ENCODE measurements at places on chromosomes 5 and 9.

- no peak for DNase-seq
Observed at GRCh38 chr5:174489215-174489614, 235.2 kb upstream of the MSX2 start.

DNA sequence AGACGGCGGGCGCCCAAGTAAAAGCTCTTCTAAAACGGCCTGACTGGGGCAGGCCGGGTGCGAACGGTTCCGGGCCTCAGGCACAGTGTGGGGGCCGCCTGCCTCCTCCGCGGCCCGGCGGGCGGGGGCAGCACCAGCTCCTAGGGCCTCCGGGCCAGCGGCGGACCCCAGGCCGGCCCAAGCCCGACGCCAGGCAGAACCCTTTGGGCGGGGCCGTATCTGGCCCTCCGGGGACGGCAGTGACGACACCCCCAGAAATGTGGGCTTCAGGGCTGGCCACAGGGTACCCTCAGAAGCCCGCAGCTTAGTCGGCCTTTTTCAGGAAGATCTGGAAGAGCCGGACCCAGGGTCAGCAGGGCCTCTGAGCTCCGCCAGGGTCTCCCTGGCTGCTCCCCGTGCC, 4.0 kb downstream of the LTC4S start:
- DNase-seq = no peak

DNA sequence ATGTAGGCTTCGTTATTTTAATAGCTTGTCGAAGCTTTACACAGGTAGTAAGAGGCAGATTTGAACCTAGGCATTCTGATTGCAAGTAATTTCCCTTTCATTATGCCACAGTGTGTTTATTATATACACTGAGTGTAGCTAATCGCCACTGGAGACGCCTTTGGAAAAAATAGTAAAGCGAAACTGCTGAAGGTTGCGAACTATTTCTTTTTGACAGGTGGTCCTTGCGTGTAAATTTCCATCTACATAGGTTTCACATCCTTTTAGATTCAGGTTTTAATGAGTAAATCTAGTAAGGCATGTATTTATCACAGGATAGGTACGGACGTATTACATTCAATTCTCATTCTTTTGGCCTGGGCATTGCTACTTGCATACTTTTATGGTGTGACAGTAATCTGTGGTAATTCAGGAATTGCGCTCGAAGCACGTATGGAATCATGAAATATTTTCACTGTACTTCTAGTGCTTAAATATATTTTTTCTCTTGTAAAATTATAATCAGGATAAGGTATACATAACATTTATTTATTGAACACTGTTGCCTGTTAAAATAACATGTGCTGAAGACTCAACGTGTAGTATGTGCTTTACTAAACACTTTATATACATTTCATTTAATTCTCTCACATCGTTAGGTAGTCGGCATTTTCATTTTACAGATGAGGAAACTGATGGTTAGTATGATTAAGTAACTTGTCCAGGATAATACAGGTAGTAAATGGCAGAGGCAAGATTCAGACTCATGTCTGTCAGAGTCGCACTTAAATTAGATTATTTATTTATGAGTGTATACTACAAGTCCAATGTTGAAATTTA, 1.8 kb downstream of the MARCHF6 start:
- peak; percentile 45 for DNase-seq

DNA sequence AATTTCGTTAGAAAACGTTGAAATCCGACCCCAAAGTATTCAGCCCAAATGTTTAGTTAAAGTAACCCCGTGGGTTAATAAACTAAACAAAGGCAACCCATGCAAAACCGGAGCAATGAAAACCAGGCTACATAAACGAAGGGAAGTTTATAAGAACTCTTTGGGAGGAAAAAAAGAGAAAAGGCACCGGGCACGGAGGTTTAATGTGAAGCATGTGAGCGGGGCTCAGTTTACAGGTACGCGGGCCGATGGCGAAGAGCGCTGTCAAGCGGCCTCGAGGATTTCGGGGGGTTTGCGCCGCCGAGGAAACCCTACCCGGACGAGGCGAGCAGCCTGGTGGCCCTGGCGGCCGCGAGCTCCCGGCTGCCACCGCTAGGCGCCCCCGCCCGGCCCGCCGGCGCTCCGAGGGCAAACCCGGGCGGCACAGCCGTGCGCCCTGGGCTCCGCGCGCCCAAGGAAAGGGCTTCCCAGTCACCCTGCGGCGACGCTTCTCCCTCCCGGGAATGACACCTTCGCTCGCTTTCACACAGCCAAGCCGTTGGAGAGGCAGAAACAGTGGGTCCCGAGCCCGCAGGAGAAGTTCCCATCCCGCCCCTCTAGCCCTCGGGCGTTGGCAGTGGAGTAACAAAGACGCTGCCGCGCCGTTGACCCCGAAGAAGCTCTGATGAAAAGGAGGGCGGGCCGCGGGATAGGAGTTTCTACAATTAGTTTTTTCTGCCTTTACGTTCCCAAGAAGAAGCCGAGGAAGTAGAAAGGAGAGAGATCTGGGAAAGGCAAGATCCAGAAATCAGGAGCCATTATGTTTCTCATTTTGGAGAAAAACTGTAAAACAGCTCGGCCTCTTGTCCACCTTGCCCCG, 126.0 kb downstream of the TMEM174 start:
- no peak for DNase-seq
